ENCODE measurements at places on chromosomes 3 and 15.

- DNase-seq = no peak
Measured at GRCh38 chr3:63230146-63230545, 48.0 kb upstream of the SYNPR start.

- DNase-seq = no peak
Measured at GRCh38 chr15:48120745-48121144, at the start of gene SLC24A5. TSS of gene SLC24A5 (plus strand) at chr15:48120990. CDS start at chr15:48121045, 55 bp downstream.

DNA sequence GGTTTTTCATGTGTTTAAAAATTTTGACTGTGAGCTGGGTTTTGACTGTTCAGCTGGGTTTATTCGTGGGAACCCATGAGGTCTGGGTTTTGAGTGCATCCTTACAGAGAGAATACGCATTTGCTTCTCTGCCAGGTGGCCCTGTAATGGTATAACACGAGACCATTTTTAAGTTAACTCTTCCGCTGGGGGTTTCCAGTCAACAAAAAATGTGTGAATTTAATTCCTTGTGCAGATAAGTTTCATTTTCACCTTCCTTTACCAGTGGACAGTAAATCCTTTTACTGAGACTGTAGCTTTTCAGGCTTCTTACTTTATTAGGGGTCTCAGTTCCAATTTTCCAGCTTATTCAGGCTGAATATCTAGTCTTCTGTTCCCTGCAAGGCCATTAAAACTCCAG is 149.6 kb downstream of the OPA1 start:
- no peak for DNase-seq

DNA sequence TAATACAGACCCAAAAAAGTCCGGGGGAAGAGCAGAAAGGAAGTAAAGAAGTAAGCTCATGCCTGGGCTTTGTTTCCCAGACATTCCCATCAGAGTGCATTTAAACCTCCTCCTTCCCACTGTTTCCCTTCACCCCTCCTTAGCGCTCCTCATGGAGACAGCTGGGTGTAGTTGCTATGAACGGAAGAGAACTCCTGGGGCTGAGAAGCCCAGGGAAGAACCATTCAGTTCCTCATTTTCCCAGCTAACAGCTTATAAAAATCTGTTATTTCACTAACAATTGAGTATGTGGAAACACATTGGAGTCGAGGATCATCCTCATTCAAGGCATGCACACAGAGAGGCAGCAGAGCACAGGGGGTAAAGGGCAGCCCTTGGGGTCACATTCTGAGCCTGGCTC is 299.3 kb downstream of the SHQ1 start:
- DNase-seq = no peak

GRCh38 chr3:165796701-165797100 is 40.5 kb downstream of the BCHE start:
- no peak for DNase-seq

GRCh38 chr3:172124271-172124670 is 84.9 kb downstream of the FNDC3B start:
- no peak for DNase-seq

DNA sequence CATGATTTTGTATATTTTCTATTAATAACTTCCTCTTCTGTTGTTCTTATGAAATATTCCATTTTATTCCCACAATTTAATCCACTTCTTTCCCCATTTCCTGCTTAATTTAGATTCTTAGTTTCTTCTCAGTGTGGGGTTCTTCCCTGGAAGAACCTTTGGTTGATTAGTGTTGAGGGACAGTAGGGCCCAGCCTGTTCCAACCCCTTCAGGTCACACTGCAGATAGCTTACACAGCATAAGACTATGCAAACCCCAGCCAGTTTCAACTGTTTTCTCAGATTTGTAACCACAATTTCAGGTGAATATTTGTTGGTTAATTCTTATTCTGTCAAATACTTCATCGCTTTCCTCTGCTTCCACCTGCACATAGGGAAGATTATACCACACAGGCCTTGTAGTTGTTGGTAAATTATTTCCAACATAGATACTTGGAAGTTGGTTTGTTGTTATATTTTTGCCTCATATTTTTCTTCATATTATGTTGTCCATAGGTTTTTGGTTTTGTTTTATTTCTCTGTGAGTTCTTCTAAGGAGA is 34.7 kb downstream of the AADACL2 start:
- no peak for DNase-seq

GRCh38 chr3:132486099-132486498 is 68.8 kb downstream of the DNAJC13 start:
- DNase-seq = no peak

DNA sequence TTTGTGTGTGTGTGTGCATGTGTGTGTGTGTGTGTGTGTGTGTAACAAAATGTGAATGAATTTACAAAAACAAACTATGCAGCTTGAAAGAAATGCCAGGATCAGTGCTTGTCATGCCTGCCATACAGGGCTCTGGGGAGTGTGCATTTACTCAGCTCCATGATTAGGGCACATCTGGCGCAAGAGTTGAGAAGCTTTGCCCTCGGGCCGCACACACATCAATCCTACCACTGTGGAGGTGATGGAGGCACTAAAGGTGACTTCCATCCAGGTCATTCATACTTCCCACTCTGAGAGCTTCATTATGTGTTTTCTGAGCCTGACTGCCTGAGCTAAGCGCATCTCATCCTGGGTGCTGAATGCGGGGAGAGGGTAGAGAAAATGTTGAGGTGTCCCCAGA is 72.0 kb upstream of the ZBED2 start:
- DNase-seq = no peak

DNA sequence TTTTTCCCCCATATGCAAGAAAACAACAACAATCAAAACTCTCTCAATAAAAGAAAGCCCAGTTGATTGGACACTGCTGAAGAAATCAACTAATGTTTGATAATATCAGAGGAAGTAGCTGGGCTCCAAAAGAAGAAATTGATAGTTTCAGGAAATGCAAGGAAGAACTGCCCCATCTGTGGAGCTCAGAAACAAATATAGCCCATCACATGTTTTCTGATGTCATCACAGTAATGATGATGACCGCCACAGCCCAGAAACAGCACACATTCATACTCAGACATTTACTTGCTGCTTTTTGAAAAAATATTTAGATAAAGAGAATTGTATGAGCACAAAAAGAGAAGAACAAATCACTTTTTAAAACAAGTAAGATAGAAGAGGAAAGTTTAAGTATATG is 67.6 kb downstream of the GOLIM4 start:
- no peak for DNase-seq

DNA sequence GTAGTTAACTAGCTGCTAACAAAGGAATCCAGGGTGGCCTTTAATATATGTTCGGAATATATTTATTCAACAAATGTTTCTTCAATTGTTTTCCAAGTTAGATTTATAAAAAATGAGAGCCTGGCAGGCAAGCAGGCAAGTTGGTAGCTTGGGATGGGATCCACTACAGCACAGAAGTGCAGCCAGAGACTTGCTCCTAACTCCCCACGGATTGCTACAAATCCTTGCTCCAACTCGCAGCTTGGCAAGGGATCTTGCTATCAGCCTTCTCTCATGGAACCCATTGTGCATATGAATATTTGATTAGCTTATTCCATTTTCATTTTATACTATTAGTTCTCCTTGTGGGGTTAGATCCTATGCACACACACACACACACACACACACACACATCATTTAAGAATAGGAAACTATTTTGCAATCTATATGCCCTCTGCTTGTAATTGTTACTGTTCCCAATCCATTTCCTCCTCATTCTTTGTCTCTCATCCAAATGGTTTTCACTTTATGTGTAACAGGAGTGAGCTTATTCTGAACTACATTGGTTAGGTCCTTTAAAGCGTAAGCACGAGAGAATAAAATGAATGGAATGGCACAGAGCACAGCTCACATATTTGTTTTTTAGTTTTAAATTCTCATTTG is 505.6 kb downstream of the LPP start:
- DNase-seq = no peak

- DNase-seq = no peak
Measured at GRCh38 chr3:57791245-57791644, 35.1 kb downstream of the SLMAP start.

- no peak for DNase-seq
Measured at GRCh38 chr3:59512066-59512465, 462.2 kb upstream of the CFAP20DC start.

Measured in foreskin fibroblast (primary cell).